ENCODE measurements at places on chromosomes 16 and 17. TPM values are rescaled to one million over a fixed set of nuclear protein-coding genes. Genes with fewer than 3 reads are reported as not detected.

Gene ETV4
- total RNA-seq: not detected

Gene NPIPB2
- total RNA-seq: 28.1 TPM

Gene RNU2-1
- not detected for total RNA-seq

Gene ITGAD
- total RNA-seq: not detected

Gene SEZ6
- total RNA-seq: not detected

Gene KRT33B
- total RNA-seq: not detected

Gene NT5M
- total RNA-seq: 4.6 TPM

Gene DHX8
- 50.0 TPM for total RNA-seq

Gene CSH2
- not detected for total RNA-seq

Gene PRSS36
- total RNA-seq: 1.4 TPM

DNA sequence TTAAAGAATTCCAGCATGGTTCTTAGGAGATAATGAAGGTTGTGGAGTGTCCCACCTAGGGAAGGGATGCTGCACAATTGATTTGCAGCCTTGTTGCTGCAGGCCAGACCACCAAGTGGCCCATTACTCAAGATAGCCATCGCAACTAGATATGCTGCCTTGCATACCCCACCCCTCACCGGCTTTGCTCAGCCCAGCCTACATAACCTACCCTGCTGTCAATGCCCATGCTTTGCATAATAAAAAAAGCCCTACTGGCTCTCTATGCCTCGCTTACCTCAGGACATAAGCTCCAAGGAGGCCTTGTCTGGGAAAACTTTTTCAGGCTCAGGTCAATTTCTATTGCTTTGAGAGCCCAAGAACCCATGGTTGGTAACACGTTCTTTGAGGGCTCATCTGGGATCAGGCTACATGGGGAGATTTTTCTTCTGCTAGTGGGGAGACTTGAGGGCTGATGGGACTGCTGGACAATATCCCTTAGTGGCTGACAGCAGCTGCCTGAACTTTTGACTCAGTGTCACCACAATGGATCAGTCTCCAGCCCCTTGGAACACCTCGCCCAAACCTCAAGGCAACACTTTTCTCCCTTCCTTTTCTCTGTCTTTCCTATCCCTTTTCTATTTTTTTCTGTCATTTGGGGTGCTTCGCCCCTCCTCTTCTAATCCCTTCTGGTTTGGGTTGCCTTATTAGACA is 38.3 kb downstream of the SCPEP1 start:
- no peaks in the 10 kb centered on the region for H3K4me1 ChIP-seq
- no peak overlapping the region for H3K27ac ChIP-seq
- H3K27me3 ChIP-seq: no peaks in the 10 kb centered on the region
- DNase-seq: no peak
- no peaks in the 10 kb centered on the region for H3K36me3 ChIP-seq

DNA sequence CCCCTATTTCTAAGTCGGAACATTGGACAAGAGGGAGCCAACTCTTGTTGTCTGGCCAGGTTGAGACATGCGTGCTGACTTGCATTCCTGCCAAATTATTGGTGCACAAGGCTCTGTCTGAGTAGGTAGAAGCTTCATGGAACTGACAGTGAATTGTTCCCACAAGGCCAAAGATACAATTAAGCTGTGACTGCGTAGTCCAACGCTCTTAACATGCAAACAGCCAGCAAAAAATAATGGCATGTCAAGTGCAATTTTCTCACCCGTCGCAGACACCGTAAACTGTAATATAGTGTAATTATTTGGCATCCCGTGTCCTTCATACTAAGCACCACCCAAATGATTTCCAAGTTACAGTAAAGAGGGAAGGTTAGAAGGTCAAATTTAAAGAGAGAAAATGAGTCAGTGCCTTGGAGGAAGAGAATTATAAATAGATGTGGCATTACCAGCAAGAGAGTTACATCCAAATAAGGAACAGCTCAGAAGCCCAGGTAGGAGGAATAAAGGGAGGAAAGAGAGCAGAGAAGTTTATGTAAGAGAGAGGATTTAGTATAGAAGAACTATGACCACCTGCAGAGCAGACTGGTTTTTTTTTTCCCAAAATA is 21.8 kb downstream of the CDH8 start:
- no peak overlapping the region for H3K4me3 ChIP-seq
- no peak overlapping the region for H3K27ac ChIP-seq
- H3K36me3 ChIP-seq: no peaks in the 10 kb centered on the region
- H3K4me1 ChIP-seq: no peaks in the 10 kb centered on the region
- no peaks in the 10 kb centered on the region for H3K27me3 ChIP-seq

- H3K27ac ChIP-seq: no peak overlapping the region
- H3K36me3 ChIP-seq: no peaks in the 10 kb centered on the region
- H3K4me1 ChIP-seq: no peaks in the 10 kb centered on the region
- DNase-seq: no peak
- no peaks in the 10 kb centered on the region for H3K27me3 ChIP-seq
- no peak overlapping the region for H3K4me3 ChIP-seq
Observed at GRCh38 chr16:78275420-78275819, 176.0 kb downstream of the WWOX start.

DNA sequence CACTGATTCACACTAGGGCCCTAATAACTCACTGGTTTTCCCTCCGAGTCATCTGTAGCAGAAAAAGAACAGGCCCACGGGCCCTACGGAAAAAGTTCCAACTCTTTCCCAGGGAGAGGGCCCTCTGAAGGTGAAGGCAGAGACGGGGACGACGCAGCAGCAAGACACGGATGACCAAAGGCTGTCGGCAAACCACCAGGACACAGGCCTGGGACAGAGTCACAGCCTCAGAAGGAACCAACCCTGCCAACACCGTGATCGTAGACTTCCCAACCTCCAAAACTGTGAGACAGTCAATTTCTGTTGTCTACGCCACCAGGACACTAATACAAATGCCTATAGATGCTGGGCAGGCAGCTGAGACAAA is 5.2 kb upstream of the SPHK1 start:
- no peak for DNase-seq
- H3K4me1 ChIP-seq: peaks cover 9% of the 10 kb centered on the region
- H3K36me3 ChIP-seq: no peaks in the 10 kb centered on the region
- H3K27me3 ChIP-seq: no peaks in the 10 kb centered on the region
- no peak overlapping the region for H3K27ac ChIP-seq
- H3K4me3 ChIP-seq: no peak overlapping the region

DNA sequence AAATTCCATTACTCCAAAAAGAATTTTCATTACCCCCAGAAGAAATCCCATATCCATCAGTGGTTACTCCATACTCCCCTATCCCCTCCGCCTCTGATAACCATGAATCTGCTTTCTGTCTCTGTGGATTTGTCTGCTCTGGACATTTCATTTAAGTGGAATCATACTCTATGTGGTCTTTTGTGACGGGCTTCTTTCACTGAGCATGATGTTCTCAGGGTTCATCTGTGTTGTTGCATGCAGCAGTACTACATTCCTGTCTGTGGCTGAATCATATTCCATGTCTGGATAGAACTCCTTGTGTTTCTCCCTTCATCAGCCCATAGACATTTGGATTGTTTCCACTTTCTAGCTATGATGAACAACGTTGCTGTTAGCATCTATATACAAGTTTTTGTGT is 59.5 kb upstream of the IRX3 start:
- no peak overlapping the region for H3K4me3 ChIP-seq
- no peak overlapping the region for H3K27ac ChIP-seq
- H3K4me1 ChIP-seq: no peaks in the 10 kb centered on the region
- H3K27me3 ChIP-seq: no peaks in the 10 kb centered on the region
- H3K36me3 ChIP-seq: no peaks in the 10 kb centered on the region

- H3K27me3 ChIP-seq: no peaks in the 10 kb centered on the region
- H3K27ac ChIP-seq: no peak within 1 kb of the TSS
- DNase-seq: no peak
- H3K4me1 ChIP-seq: peaks cover 3% of the 10 kb centered on the region
Observed at GRCh38 chr17:58328195-58329034, at the start of gene TSPOAP1. Gene TSPOAP1 (minus strand): TSS chr17:58328795. CDS start chr17:58327920, 875 bp downstream.

DNA sequence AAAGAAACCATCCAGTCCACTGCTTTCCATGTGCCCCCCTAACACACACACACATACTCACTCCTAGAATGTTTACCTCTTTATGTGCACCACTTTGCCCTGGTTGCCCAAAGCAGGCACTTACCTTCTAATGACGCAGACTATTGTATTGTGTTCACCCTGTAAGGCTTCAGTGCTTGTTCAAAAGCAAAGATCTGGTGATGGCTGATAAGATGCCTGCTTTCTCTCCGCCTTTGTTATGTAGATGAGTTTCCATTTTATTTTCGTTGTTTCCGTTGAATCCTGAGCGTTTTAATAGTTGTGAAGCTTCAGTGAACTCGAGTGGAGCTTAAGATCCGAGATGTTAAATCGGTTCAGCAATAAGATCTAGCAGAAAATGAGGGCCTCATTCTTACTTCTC is 452.7 kb downstream of the TMEM114 start:
- DNase-seq: no peak
- H3K4me1 ChIP-seq: no peaks in the 10 kb centered on the region
- H3K36me3 ChIP-seq: no peaks in the 10 kb centered on the region
- H3K27me3 ChIP-seq: no peaks in the 10 kb centered on the region
- H3K4me3 ChIP-seq: no peak overlapping the region

GRCh38 chr17:37067555-37068111 is 118.9 kb downstream of the AATF start:
- H3K27me3 ChIP-seq: no peaks in the 10 kb centered on the region
- H3K4me1 ChIP-seq: no peaks in the 10 kb centered on the region
- no peaks in the 10 kb centered on the region for H3K36me3 ChIP-seq
- DNase-seq: no peak
- no peak overlapping the region for H3K4me3 ChIP-seq

DNA sequence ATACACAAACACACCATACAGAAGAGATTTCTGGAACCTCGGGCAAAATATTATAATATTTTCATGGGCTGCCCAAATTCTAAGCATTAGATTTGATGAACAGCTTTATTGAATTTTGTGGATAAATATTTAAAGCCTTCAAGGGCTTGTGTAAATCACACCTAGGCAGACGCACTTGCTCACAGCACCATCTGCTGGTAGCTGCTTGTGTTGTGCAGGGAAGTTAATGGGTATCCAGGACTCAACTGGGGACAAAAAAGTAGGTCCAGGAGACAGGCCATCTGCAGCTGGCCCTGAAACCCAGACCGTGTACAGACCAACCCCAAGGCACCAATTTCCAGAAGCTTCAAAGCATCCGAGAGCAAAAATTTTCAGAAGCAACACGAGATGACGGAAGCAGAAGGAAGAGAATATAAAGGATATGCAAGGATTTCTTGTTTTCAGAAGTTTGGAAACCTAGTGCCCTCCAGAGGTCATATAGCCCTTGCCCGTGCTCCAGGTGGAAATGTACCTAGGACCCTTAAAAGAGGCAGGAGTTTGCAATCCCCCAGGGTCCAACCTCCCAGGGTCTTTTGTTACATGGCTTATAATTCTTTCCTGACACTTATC is 140.0 kb downstream of the CHD9NB start:
- no peaks in the 10 kb centered on the region for H3K36me3 ChIP-seq
- no peak overlapping the region for H3K4me3 ChIP-seq
- no peaks in the 10 kb centered on the region for H3K4me1 ChIP-seq
- no peak overlapping the region for H3K27ac ChIP-seq

GRCh38 chr17:19374136-19374535 is 4.2 kb upstream of the MAPK7 start:
- no peak overlapping the region for H3K27ac ChIP-seq
- no peaks in the 10 kb centered on the region for H3K36me3 ChIP-seq
- no peak overlapping the region for H3K4me3 ChIP-seq
- no peaks in the 10 kb centered on the region for H3K27me3 ChIP-seq
- no peak for DNase-seq
- peaks cover 7% of the 10 kb centered on the region for H3K4me1 ChIP-seq

DNA sequence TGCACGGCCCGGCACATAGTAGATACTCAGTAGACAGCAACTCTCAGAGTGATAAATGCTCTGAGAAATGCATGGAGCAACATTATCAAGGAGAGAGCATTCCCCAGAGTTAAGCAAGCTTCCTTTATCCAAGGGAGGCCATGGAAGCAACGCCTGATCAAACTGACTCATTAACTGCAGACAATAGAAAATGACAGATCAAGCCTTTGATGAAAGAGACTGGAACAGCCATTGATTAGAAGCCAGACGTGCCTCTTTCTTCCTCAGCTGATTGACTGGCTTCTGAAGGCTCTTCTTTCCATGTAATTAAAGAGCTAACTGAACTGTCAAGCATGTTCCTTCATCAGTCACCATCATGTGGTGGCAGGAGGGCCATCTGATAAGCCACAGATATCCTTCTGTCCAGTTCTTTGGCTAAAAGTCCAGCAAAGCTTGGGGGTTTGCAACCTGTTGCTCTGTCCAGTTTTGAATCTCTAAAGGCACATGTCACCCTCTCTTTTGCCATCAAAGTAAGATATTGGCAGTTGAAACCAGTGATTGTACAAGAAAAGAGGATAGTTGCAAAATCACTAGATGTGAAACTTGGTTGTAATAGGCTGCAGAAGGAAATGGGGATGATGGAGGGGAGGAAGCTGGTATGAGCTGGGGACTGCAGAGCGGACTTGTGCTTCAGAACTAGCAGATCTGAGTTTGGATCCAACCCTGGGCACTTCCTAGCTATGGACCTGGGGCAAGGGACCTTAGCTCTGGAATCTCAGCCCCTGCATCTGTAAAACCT is 188.0 kb downstream of the HAPSTR1 start:
- H3K27ac ChIP-seq: no peak overlapping the region
- no peak for DNase-seq
- H3K4me1 ChIP-seq: no peaks in the 10 kb centered on the region
- no peaks in the 10 kb centered on the region for H3K36me3 ChIP-seq
- no peak overlapping the region for H3K4me3 ChIP-seq
- no peaks in the 10 kb centered on the region for H3K27me3 ChIP-seq

DNA sequence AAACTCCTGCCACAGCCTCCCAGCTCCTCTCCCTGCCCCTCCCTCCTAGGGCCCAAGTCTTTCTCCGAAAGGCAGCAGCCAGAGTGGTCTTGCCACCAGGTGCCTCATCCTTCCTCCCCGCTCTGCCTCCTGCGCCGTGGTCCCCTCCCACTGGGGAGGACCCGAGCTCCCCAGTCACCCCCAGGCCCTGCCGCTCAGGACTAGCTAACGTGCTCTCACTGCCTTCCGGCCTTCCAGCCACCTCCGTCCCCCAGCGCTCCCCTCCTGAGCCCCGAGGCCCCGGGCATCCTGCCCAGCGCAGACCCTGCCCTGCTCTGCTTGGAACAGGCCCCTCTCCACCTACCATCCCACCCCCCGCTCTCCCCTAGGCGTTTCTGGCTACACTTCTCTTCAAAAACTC is 19.4 kb upstream of the COL1A1 start:
- peaks cover 53% of the 10 kb centered on the region for H3K4me1 ChIP-seq
- no peaks in the 10 kb centered on the region for H3K27me3 ChIP-seq
- no peak for DNase-seq
- no peak overlapping the region for H3K4me3 ChIP-seq

GRCh38 chr17:82034371-82035011 is 3.0 kb downstream of the DCXR start:
- no peaks in the 10 kb centered on the region for H3K36me3 ChIP-seq
- H3K27ac ChIP-seq: no peak overlapping the region
- no peak overlapping the region for H3K4me3 ChIP-seq
- H3K27me3 ChIP-seq: peaks cover 8% of the 10 kb centered on the region
- no peak for DNase-seq

DNA sequence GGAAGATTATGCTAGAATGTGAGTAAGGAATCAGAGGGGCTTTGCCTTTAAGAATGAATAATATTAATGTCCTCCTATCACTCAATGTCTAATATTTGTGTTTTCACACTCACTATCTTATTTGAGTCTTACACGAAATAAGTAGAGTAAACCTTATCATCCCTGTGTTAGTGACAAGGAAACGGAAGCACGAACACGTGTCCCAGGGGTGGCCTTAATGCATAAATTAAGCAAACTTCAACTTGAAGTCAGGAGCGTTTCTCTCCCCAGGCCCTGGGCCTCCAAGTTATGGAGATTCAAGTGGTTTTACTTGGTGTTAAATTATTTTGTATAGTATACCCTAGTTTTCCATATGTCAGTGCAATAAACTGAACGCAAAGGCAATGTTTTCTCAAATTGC is 96.0 kb downstream of the WDR59 start:
- H3K4me3 ChIP-seq: no peak overlapping the region
- no peaks in the 10 kb centered on the region for H3K27me3 ChIP-seq
- no peaks in the 10 kb centered on the region for H3K4me1 ChIP-seq

GRCh38 chr16:67415872-67416793 is at the start of gene ZDHHC1:
Gene ZDHHC1 (minus strand): TSS chr16:67416477. CDS start chr16:67407775, 8,702 bp downstream.
- peak within 1 kb of the TSS; percentile 84 for H3K4me3 ChIP-seq
- H3K27ac ChIP-seq: peak within 1 kb of the TSS; percentile 71
- H3K36me3 ChIP-seq: no peaks in the 10 kb centered on the region
